ENCODE measurements at places on chromosomes 11 and 22. TPM values are rescaled to one million over a fixed set of nuclear protein-coding genes. Genes with fewer than 3 reads are reported as not detected.

LGR4 gene
- not detected for total RNA-seq

MYO7A gene
- total RNA-seq = not detected

HBB gene
- not detected for total RNA-seq

CDC45 gene
- 57.8 TPM for total RNA-seq

GPHA2 gene
- total RNA-seq = not detected

CDC42BPG gene
- total RNA-seq = 0.59 TPM

SAA4 gene
- not detected for total RNA-seq

OR5W2 gene
- not detected for total RNA-seq

ALDH3B1 gene
- total RNA-seq = 0.25 TPM

CSNK2A3 gene
- not detected for total RNA-seq

GRCh38 chr11:76782531-76783293 is 444 bp upstream of the TSKU start:
- DNase-seq = no peak
- peaks cover 6% of the 10 kb centered on the region for H3K36me3 ChIP-seq
- H3K27ac ChIP-seq = no peak overlapping the region

DNA sequence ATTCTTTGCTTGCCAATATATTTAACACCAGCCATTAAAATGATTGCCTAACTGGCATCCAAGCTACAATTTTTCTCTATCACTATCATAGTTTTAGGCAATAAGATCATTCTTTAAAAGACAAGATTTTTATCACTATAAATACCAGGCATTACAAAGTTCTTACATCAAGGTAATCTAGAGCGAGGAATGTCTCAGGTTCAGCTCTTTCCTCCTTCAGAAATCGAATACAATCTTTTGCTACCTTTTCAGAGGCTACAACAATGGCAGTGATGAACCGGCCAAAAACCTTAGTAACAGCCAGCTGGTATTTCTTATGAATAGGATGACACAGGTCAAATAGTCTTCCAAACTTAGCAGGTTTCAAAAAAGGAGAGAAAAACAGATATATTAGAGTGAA is 23.9 kb downstream of the SMC1B start:
- H3K27me3 ChIP-seq = peaks cover 4% of the 10 kb centered on the region
- no peak overlapping the region for H3K27ac ChIP-seq
- no peaks in the 10 kb centered on the region for H3K4me1 ChIP-seq
- H3K4me3 ChIP-seq = no peak overlapping the region

- DNase-seq = peak; percentile 47
- no peaks in the 10 kb centered on the region for H3K4me1 ChIP-seq
- H3K27ac ChIP-seq = no peak overlapping the region
- H3K4me3 ChIP-seq = no peak overlapping the region
- no peaks in the 10 kb centered on the region for H3K36me3 ChIP-seq
These were observed 15.2 kb downstream of the PRR33 start for GRCh38 chr11:1876361-1877063.

DNA sequence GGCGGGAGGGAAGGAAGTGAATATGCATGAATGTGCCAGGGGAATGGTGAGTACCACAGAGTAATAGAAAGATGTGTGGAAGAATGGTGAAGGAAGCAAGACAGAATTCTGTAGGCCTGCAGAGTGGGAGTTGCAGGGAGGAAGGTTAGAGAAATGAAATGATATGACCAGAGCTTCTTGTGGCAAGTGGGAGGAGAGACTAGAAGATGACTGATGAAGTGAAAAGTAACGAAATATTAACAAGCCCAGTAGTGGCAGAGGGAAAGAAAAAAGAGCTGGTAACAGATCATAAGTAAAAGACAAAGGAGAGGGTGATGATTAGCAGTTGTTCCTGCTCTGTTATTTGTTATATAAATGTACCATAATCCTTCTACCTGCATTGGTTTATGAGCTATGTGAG is 1.0 kb upstream of the ALKBH8 start:
- H3K27ac ChIP-seq = peak overlapping the region; percentile 84
- peak overlapping the region; percentile 91 for H3K4me3 ChIP-seq
- H3K36me3 ChIP-seq = no peaks in the 10 kb centered on the region
- peaks cover 26% of the 10 kb centered on the region for H3K4me1 ChIP-seq

GRCh38 chr11:32913445-32913844 is 20.8 kb downstream of the QSER1 start:
- no peaks in the 10 kb centered on the region for H3K36me3 ChIP-seq
- DNase-seq = no peak
- no peak overlapping the region for H3K27ac ChIP-seq

GRCh38 chr11:61158691-61159381 is 2.4 kb downstream of the VPS37C start:
- H3K4me1 ChIP-seq = peaks cover 35% of the 10 kb centered on the region
- peak overlapping the region; percentile 29 for H3K4me3 ChIP-seq
- H3K27ac ChIP-seq = no peak overlapping the region
- DNase-seq = no peak
- H3K36me3 ChIP-seq = peaks cover 17% of the 10 kb centered on the region

GRCh38 chr11:22197139-22198005 is 4.5 kb downstream of the ANO5 start:
- no peak overlapping the region for H3K4me3 ChIP-seq
- H3K36me3 ChIP-seq = no peaks in the 10 kb centered on the region
- peaks cover 16% of the 10 kb centered on the region for H3K27me3 ChIP-seq
- H3K27ac ChIP-seq = no peak overlapping the region
- no peak for DNase-seq

GRCh38 chr11:67617243-67617953 is 10.7 kb downstream of the NDUFV1 start:
- H3K27ac ChIP-seq = peak overlapping the region; percentile 36
- H3K4me1 ChIP-seq = peaks cover 6% of the 10 kb centered on the region
- peak overlapping the region; percentile 3 for H3K4me3 ChIP-seq
- no peaks in the 10 kb centered on the region for H3K27me3 ChIP-seq
- no peak for DNase-seq

DNA sequence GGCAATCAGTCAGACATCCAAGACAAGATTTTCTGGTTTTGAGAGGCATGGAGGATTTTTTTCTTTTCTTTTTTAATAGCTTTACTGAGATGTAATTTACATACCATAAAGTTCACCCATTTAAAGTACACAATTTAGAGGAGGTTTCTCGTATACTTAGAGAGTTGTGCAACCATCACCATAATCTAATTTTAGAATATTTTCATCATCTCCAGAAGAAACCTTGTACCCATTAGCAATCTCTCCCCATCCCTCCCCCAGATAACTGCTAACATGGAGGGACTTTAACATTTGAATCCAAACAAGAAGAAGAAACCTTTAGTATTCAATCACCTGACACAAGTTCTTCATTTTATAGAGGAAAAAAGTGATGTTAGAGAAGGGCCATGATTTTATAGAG is 83.6 kb downstream of the CLPB start:
- no peak for DNase-seq
- H3K4me1 ChIP-seq = no peaks in the 10 kb centered on the region
- no peak overlapping the region for H3K27ac ChIP-seq
- H3K27me3 ChIP-seq = no peaks in the 10 kb centered on the region

DNA sequence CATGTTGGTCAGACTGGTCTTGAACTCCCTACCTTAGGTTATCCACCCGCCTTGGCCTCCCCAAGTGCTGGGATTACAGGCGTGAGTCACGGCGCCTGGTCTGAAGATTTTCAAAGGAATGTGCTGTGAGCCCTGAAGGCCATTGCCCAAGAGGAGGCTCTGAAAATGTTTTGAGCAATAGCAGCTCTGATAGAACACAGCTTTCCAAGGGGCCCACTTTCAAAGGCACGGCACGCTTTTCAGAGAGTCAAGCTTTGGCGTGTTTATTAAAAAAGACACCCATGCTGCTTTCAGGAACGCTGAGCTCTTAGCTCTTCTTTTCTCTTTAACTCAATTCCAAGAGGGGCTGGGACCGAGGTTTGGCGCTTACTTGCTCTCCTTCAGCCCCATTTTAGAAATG is 73.8 kb upstream of the CDON start:
- H3K36me3 ChIP-seq = no peaks in the 10 kb centered on the region
- peaks cover 15% of the 10 kb centered on the region for H3K27me3 ChIP-seq
- H3K4me1 ChIP-seq = no peaks in the 10 kb centered on the region

- peak; percentile 99 for DNase-seq
- peak overlapping the region; percentile 88 for H3K4me3 ChIP-seq
- H3K27ac ChIP-seq = peak overlapping the region; percentile 93
- no peaks in the 10 kb centered on the region for H3K36me3 ChIP-seq
- H3K4me1 ChIP-seq = peaks cover 61% of the 10 kb centered on the region
These were observed 1.6 kb upstream of the EHBP1L1 start for GRCh38 chr11:65574109-65574810.

GRCh38 chr11:84384731-84385130 is 1098.6 kb upstream of the CCDC90B start:
- DNase-seq = no peak
- no peaks in the 10 kb centered on the region for H3K27me3 ChIP-seq

GRCh38 chr11:107669893-107670601 is 41.8 kb downstream of the SLN start:
- H3K27me3 ChIP-seq = peaks cover 10% of the 10 kb centered on the region
- no peak for DNase-seq
- no peak overlapping the region for H3K4me3 ChIP-seq
- no peaks in the 10 kb centered on the region for H3K4me1 ChIP-seq

- no peaks in the 10 kb centered on the region for H3K36me3 ChIP-seq
- DNase-seq = peak; percentile 71
- H3K27me3 ChIP-seq = no peaks in the 10 kb centered on the region
- peak overlapping the region; percentile 76 for H3K4me3 ChIP-seq
- H3K4me1 ChIP-seq = peaks cover 56% of the 10 kb centered on the region
- H3K27ac ChIP-seq = peak overlapping the region; percentile 83
These were observed 36.9 kb downstream of the PACS1 start for GRCh38 chr11:66106786-66107599.

DNA sequence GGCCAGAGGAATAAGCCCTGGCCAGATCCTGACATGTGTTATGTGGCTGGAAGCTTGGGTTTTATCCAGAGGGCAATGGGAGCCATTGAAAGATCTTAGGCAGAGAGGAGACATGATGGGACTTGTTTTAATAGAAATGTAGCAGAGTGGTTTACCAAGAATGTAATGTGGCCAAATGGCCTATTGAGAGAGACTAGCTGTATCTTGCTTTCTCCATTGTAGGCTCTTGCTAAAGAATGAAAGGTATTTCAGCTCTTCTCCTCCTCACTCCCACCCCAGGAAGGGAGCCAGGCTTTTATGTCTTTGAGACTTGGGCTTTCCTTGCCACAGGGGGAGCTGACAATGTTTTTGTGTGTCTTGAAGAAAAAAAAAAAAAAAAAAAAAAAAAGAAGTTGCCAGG is 82.3 kb downstream of the TRIM29 start:
- no peak overlapping the region for H3K4me3 ChIP-seq
- no peak for DNase-seq
- no peak overlapping the region for H3K27ac ChIP-seq
- H3K36me3 ChIP-seq = no peaks in the 10 kb centered on the region
- no peaks in the 10 kb centered on the region for H3K4me1 ChIP-seq
- H3K27me3 ChIP-seq = peaks cover 33% of the 10 kb centered on the region

GRCh38 chr22:36191106-36191836 is 10.3 kb downstream of the APOL4 start:
- H3K27ac ChIP-seq = no peak overlapping the region
- H3K27me3 ChIP-seq = peaks cover 4% of the 10 kb centered on the region
- no peak overlapping the region for H3K4me3 ChIP-seq
- H3K4me1 ChIP-seq = peaks cover 7% of the 10 kb centered on the region

DNA sequence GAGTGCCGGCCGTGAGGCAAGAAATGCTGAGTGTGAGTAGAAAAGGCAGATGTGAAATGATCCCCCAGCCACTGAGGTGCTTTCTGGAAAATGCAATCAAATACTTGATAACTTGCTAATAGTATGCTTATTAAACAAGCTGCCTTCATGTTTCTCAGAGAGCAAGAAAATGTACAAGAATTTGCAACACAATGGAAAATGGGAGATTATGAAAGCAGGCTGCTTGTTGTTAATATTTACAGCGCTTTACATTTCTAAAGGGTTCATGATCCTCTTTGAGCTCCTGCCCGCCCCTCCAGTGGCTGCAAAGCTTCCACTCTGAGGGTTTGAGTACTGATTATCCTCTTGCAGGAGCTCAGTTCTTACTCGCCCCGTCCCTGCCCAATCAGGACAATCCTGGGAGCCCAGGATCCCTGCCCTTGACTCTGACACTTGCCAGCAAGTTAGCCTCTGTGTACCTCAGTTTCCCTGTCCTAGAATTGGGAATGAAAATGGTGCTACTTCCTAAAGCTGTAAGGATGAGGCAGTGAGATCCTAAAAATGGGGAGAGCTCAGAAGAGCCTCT is 645.1 kb downstream of the TBC1D22A start:
- no peak for DNase-seq
- H3K4me1 ChIP-seq = no peaks in the 10 kb centered on the region
- H3K27ac ChIP-seq = no peak overlapping the region
- H3K36me3 ChIP-seq = no peaks in the 10 kb centered on the region
- no peak overlapping the region for H3K4me3 ChIP-seq
- peaks cover 21% of the 10 kb centered on the region for H3K27me3 ChIP-seq

- peak overlapping the region; percentile 89 for H3K4me3 ChIP-seq
- H3K27me3 ChIP-seq = no peaks in the 10 kb centered on the region
- H3K36me3 ChIP-seq = no peaks in the 10 kb centered on the region
- DNase-seq = no peak
- peaks cover 63% of the 10 kb centered on the region for H3K4me1 ChIP-seq
These were observed 398 bp upstream of the FAM89B start for GRCh38 chr11:65571940-65572339.

GRCh38 chr22:26642465-26643417 is 14.6 kb upstream of the MIAT start:
- no peaks in the 10 kb centered on the region for H3K36me3 ChIP-seq
- DNase-seq = peak; percentile 90
- H3K4me3 ChIP-seq = peak overlapping the region; percentile 84
- H3K27me3 ChIP-seq = no peaks in the 10 kb centered on the region
- H3K4me1 ChIP-seq = peaks cover 63% of the 10 kb centered on the region
- peak overlapping the region; percentile 99 for H3K27ac ChIP-seq

GRCh38 chr11:32643526-32643925 is 59.9 kb downstream of the EIF3M start:
- H3K27ac ChIP-seq = no peak overlapping the region
- H3K27me3 ChIP-seq = peaks cover 2% of the 10 kb centered on the region
- DNase-seq = no peak
- no peaks in the 10 kb centered on the region for H3K36me3 ChIP-seq
- no peak overlapping the region for H3K4me3 ChIP-seq
- H3K4me1 ChIP-seq = no peaks in the 10 kb centered on the region

DNA sequence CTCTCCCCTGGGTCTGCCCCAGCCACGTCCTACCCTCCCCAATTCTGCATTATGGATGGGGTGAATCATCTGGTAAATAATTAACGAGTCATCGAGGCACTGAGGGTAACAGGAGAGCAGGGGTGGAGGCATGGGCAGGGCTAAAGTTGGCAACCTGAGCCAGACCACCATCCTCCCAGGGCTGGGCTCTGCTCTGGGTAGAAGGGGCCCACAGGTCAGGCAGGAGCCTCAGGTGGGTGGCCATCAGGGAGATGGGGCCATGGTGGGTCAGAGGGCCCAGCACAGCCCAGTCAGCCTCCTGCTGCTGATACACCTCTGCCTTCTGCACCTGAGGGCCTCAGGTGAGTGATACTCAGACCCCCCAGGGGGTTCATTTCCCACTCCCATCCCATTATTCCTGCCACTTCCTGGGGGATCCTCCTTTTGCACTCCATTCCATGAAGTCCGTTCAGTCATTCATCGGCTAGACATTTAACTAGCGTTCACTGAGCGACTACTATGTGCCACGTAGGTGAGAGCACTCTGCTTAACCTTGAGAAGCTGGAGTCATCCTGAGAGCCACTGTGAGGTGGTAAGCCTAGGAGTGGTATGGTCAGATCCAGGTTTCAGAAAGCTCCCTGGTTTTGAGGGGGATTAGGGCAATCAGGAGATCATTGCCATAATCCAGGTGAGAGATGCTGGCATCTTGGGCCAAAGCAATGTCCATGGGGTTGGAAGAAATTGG is at the start of gene VSIG10L2:
Gene VSIG10L2, plus strand, starts transcription at position 248 of the 724 bp plus-strand sequence. Its CDS starts 12 bp downstream, at position 260.
- H3K27ac ChIP-seq = no peak within 1 kb of the TSS
- peaks cover 6% of the 10 kb centered on the region for H3K4me1 ChIP-seq
- H3K27me3 ChIP-seq = peaks cover 6% of the 10 kb centered on the region

Measured in natural killer cell treated with Interleukin-12 subunit alpha and Interleukin-12 subunit beta and Interleukin-15 and Interleukin-18, amount 100 ng/mL, for 72 hours (primary cell).